ENCODE measurements at places on chromosomes 7 and 10.

GRCh38 chr10:104374591-104374990 lies 21.0 kb downstream of the CFAP58 start:
- no peak for DNase-seq

DNA sequence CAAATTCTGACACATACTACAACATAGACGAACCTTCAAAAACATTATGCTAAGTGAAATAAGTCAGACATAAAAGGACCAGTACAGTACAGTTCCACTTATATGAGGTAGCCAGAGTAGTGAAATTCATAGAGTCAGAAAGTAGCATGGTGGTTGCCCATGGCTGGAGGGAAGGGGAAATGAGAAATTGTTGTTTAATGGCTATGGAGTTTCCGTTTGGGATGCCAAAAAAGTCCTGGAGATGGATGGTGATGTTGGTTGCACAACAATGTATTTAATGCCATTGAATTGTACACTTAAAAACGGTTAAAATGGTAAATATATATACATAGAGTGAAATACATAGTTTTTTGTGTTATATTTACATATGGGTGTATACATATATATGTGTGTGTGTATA lies 2.1 kb upstream of the SLC37A3 start:
- DNase-seq, result no peak

GRCh38 chr7:144018065-144018464 lies 17.9 kb downstream of the OR6B1 start:
- no peak for DNase-seq

DNA sequence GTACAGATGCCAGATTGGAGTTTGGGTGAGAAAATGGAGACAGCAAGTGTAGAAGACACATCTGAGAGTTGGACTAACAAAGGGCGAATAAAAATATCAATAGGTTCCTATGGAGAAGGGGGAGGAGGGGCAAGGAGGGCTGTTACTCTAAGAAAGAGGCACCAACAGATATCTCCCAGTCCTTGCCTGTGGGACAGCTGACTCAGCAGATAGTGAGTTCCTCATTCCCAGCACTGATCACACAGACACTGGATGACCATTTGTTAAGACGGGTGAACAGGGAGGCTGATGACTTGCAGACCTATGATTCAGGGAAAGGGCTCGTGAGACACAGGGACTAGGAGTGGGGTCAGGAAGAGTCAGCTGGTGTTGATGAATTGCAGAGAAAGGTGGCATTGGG lies 5.7 kb upstream of the PRR15 start:
- no peak for DNase-seq

GRCh38 chr10:123860209-123860608 lies 31.4 kb downstream of the CPXM2 start:
- no peak for DNase-seq

DNA sequence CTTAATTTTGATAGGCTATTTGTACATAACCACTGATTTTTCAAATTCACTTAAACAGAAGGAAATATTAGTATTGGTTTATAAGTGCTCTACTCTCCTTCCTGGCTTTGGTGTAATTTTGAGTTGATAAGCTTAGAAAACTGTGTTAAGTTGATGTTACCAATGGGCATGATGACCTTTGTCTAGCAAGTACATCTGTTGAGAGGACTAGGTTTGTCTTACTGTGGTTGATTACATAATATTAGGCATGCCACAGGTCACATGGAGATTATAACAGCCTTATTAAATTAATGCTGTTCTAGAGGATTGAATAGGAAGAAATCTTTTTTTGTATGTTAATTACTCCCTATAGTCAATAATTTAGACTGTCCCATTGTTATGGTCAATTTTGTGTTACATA lies 27.0 kb downstream of the CYP2C18 start:
- DNase-seq, result no peak

GRCh38 chr10:125264757-125265578 lies 104.6 kb upstream of the CTBP2 start:
- no peak for DNase-seq

GRCh38 chr7:100021297-100021696 lies 5.9 kb downstream of the ZKSCAN1 start:
- DNase-seq, result no peak

DNA sequence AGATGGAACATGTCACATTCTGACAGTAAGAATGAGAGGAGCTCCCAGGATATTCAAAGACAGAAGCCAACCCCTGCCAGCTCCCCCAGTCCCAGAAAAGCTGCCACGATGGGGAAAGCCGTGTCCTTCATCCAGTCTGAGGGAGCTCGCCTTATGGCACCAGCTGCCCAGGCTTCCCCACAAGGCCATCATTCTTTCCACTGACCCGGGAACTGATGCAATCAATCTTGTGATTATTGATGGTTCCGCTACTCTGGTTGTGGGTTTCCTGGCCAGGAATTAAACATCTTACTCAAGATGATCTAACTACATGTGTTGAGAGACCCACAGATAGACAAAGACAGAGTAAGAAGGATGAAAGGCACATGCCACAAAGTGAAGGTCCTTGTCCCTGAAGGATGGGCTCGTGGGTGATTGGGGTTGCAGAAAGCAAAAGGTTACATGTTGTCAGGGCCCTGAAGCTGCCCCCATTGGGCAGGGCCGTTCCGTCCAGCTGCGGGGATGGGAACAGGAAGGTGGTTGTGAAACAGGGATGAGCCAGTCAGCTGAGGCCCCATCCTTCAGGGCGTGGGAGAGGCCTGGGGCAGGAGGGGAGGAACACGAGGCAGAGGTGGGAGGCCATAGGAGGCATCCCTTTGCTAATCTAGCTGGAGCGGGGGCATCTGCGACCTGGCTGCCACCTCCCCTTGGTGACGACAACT lies 127.6 kb downstream of the OAT start:
- no peak for DNase-seq

GRCh38 chr7:47622586-47622945 lies 40.7 kb upstream of the TNS3 start:
- DNase-seq, result no peak

- DNase-seq, result no peak
Observed at GRCh38 chr7:158239290-158239981, 348.2 kb downstream of the PTPRN2 start.

- DNase-seq, result no peak
Observed at GRCh38 chr10:118374404-118374803, 32.3 kb upstream of the FAM204A start.

GRCh38 chr10:123149568-123150270 lies 1.8 kb downstream of the HMX2 start:
- no peak for DNase-seq

DNA sequence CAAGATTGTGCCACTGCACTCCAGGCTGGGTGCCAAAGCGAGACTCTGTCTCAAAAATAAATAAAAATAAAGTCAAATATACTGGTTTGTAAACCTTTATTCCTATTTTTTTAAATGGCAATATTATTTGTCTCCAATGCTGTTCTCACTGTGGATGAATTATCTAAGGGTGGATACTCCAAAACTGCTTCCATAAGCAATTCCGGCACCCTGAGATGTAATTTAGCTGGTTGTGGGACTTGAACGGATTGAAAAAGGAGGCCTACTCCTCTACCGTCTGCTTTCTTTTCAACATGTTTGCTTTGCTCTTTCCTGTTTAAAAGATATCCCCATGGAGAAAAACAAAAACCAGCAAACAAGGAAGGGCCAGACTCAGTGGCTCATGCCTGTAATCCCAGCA lies 54.4 kb downstream of the SLC35B4 start:
- no peak for DNase-seq

GRCh38 chr10:86674912-86675311 lies 6.6 kb downstream of the LDB3 start:
- no peak for DNase-seq

- no peak for DNase-seq
Observed at GRCh38 chr7:61111-61510, 131.3 kb upstream of the FAM20C start.

DNA sequence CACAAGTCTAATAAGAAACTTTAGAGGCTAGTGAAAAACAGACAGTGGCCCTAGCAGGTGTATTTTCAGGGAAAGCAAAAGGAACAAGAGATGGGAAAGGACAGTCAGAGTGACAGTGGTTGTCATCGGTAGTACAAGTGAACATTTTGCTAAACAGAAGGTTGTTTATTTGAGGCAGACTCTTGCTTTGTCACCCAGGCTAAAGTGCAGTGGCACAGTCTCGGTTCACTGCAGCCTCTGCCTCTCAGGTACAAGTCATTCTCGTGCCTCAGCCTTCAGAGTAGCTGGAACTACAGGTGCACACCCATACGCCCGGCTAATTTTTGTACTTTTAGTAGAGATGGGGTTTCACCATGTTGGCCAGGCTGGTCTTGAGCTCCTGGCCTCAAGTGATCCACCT lies 195.8 kb downstream of the RELN start:
- DNase-seq, result no peak

DNA sequence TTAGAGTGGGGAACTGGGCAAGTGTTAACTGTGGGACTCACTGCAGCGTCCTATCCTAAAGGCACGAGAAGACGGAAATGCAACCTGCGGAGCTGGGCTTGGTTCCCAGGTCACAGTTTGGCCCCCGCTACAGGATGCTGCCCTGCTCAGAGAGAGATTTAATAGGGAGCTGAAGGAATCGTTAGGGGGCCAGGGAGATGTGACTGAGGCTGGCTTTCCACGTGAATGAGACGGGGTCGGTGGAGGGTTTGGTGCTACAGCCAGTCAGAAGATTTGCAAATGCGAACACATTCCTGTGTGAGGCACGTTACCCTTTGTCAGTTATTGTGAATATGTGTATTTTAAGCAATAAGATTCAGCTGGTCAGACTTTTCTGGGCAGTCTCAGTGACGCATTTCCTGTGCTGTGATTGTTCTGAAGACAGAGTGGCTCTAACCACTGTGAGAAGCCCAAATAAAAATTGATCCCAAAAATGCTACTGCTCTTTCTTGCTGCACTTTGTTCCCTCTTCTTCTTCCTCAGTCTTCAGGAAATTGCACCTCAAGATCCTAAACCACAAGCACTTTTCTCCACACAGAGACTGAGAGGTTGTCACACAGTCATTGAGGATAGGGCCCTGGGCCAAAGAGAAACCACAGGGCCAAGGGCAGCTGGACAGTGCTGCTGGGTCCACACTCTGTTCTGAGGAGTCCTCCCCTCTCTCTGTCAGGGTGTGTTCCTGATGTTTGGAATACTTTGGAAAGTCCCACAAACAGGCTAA lies 21.2 kb downstream of the CYP17A1 start:
- no peak for DNase-seq

- DNase-seq, result no peak
Observed at GRCh38 chr7:152025937-152026890, 740 bp downstream of the GALNT11 start.

DNA sequence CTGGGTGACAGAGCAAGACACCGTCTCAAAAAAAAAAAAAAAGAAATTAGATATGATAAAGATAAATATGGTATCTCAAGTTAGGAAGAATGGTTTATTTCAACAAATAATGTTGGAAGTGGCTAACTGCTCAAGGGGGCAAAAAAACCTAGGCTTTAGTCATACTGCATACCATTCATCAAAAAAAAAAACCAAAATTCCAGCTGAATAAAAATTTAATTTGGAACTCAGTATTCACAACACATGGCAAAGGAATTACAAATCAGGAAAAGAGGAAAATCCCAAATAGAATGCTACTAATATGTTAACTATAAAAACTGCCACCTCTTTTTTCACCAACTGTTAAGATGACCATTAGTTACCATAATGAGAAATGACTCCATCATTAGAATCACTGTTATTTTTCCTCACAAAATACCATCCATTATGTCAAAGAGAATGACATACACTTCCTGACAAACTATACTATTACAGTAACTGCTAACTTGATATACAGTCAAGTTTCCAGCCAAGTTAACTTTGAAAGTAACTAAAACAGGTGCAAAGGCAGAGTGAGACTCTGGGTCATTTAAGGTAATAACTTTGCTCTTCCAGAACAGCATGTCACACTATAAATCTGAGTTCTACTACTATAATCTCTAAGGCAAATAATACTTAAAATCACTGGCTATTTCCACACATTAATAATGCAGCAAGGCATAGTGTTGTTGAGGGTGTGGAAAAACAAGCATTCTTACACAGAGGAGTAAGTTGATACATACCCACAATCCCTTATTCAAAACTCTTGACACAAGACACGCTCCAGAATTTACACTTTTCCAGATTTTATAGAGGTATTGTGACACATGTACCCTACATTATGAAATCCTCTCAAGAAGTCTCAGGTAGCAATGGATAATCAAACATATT lies 10.2 kb downstream of the KBTBD2 start:
- DNase-seq, result no peak

- DNase-seq, result no peak
Observed at GRCh38 chr7:5363729-5364128, 59.9 kb downstream of the TNRC18 start.
